H9 (cell line): ENCODE measurements at places on chromosomes 13 and 19.

- no peaks in the 10 kb centered on the region for H3K4me1 ChIP-seq
- DNase-seq = no peak
- peaks cover 22% of the 10 kb centered on the region for H3K36me3 ChIP-seq
- no peak overlapping the region for H3K4me3 ChIP-seq
- H3K27me3 ChIP-seq = no peaks in the 10 kb centered on the region
Measured at GRCh38 chr19:23558541-23558940, 128.5 kb downstream of the ZNF675 start.

DNA sequence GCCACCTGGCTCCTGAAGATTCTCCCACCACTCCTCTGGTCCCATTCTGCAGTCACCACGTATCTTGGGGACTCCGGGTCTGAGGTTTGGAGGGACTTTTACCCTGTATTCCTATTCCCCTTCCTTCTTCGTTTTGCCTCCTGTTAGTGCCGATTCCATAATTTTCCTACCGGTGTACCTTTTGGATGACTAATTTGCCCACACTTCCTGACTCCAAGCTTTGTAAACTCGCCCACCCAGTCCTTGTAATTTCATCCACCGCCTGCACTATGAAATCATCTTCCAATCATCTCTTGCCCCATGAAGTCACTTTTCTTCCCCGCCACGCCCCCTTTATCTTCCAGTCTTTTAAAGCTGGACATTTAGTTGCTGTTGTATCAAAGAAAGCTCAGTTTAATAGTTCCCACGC lies 572 bp downstream of the UCHL3 start:
- no peak for DNase-seq
- peaks cover 3% of the 10 kb centered on the region; the same call in 2 of the 3 replicates for H3K36me3 ChIP-seq
- H3K27me3 ChIP-seq = no peaks in the 10 kb centered on the region
- H3K27ac ChIP-seq = no peak overlapping the region

- H3K27me3 ChIP-seq = no peaks in the 10 kb centered on the region
- no peak for DNase-seq
- H3K36me3 ChIP-seq = no peaks in the 10 kb centered on the region
- H3K27ac ChIP-seq = no peak overlapping the region
- H3K4me3 ChIP-seq = no peak overlapping the region
- H3K4me1 ChIP-seq = 0 out of 2 replicates have a peak, but pooled peaks cover 3% of the 10 kb centered on the region
Measured at GRCh38 chr13:32041429-32041828, 9.9 kb downstream of the FRY start.

- H3K4me3 ChIP-seq = no peak overlapping the region
- H3K4me1 ChIP-seq = no peaks in the 10 kb centered on the region
- H3K27ac ChIP-seq = no peak overlapping the region
Measured at GRCh38 chr13:91468301-91468700, 69.9 kb downstream of the GPC5 start.

- no peak for DNase-seq
- H3K36me3 ChIP-seq = peaks cover 75% of the 10 kb centered on the region
- no peak overlapping the region for H3K27ac ChIP-seq
- peak overlapping the region; percentile 76 for H3K4me3 ChIP-seq
Measured at GRCh38 chr19:39833160-39833463, 850 bp downstream of the DYRK1B start.

- H3K36me3 ChIP-seq = no peaks in the 10 kb centered on the region
- no peak overlapping the region for H3K27ac ChIP-seq
- no peaks in the 10 kb centered on the region for H3K4me1 ChIP-seq
- no peaks in the 10 kb centered on the region for H3K27me3 ChIP-seq
- H3K4me3 ChIP-seq = no peak overlapping the region
Measured at GRCh38 chr13:79423801-79424642, 18.0 kb upstream of the RBM26 start.

DNA sequence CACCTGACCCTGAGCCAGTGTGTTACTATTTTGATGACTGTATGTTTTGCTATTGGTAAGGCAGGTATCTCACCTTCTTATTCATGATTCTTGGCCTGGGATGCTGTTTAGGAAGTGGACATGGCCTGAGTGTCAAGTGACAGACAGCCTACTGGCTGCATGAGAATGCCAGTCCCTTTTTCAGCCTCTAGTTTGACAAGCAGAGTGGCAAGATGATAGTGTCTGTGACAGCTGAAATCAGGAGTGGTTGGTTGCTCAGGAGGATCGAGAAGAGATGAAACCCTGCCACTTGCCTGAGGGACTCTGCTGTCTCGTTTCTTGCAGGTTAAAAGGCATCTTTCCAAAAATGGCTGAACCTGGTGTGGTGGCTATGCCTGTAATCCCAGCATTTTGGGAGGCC lies 7.1 kb upstream of the ELOF1 start:
- H3K27me3 ChIP-seq = no peaks in the 10 kb centered on the region
- DNase-seq = no peak
- no peaks in the 10 kb centered on the region for H3K36me3 ChIP-seq
- H3K27ac ChIP-seq = no peak overlapping the region
